ENCODE measurements at places on chromosomes 7 and 10.

- no peak for DNase-seq
Measured at GRCh38 chr10:29240986-29241660, 47.7 kb upstream of the LYZL1 start.

DNA sequence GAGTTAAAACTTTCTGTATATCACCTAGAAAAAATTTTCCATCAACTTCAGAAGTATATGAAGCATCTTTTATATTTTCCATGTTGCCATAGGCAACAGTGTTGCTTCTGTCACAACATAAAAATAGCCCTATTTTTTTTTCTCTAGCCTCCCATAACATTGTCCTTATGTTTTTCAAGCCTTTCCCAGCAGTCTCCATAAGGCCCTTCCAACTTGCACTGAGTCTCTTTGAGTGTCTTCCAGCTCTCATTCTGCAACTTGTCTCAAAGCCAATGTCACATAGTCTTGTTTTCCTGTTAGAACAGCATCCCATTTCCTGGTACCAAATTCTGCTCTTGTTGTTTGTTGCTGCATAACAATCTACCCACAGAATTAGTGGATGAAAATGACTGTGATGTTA lies 1055.5 kb upstream of the GHITM start:
- DNase-seq: no peak

- no peak for DNase-seq
Measured at GRCh38 chr7:31020652-31021051, 31.5 kb upstream of the ADCYAP1R1 start.

- no peak for DNase-seq
Measured at GRCh38 chr10:18713077-18713476, 53.8 kb downstream of the ARL5B start.

DNA sequence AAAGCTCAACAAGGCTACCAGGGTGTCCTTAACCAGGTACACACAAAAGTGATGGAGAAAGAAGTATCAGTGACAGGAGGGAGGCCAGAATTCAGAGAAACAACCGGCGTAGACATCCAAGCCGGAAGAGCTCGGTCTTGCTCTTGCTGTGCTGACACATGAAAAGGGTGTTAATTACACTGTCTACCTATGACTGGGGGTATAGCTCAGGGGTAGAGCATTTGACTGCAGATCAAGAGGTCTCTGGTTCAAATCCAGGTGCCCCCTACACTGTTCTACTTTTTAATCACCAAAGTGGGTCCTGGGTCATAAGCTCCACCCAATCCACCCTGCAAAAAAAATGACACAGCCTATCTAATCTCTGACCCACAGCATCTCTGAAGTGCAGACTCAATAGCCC lies 86.9 kb upstream of the ZNF746 start:
- no peak for DNase-seq

GRCh38 chr10:124478515-124478914 lies 16.9 kb downstream of the LHPP start:
- DNase-seq: no peak

DNA sequence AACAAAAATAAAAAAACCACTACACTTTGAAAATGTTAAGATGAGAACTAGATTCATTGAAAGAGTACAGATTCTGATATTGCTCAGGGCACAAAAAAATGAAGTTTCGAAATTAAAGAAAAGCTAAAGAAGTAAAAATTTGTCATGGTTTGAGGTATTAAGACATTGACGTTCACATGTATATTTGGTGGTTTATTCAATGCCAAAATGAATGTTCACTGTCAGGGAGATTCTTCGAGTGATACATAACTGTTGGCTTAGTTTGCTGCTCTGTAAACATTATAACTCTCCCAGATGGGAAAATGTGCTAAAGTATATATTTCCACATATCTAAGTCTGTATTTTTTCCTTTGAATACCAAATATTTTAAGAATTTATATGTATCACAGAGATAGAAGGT lies 345.0 kb downstream of the SEMA3D start:
- no peak for DNase-seq

DNA sequence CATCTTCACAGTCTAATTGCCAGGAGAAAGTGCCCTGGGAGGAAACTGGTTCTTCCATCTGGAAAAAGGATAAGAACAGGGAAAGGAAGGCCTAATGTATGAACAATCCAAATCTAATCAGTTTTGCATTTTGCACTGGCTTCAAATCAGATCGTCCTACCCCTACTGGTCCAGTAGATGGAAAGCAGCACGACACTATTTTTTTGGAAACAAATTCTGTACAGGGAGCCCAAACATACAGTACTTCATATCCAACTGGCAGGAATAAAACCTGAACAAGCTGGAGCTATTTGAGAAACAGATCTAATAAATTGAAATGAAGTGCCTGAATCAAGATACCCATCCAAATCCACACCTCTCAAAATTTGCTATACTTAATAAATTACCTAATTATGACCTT lies 36.5 kb downstream of the ETV1 start:
- no peak for DNase-seq

GRCh38 chr10:129770286-129770685 lies 193.8 kb downstream of the EBF3 start:
- DNase-seq: no peak

DNA sequence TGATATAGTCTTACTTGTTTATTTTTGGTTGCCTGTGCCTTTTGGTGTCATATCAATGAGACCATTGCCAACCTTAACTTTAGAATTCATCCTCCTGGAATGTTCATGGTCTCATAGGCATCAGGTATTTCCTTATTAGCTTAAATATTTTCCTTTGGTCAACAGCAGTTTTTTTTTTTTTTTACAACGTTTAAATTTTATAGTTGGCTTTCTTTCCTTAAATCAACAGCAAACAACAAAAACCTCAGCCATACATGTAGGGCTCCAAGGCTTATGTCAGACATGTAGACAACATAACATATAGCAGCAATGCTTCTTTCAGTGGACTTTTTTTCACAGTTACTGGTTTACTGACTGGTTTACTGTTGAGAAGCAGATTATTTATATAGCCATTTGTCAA lies 22.7 kb downstream of the ENTPD7 start:
- DNase-seq: no peak

DNA sequence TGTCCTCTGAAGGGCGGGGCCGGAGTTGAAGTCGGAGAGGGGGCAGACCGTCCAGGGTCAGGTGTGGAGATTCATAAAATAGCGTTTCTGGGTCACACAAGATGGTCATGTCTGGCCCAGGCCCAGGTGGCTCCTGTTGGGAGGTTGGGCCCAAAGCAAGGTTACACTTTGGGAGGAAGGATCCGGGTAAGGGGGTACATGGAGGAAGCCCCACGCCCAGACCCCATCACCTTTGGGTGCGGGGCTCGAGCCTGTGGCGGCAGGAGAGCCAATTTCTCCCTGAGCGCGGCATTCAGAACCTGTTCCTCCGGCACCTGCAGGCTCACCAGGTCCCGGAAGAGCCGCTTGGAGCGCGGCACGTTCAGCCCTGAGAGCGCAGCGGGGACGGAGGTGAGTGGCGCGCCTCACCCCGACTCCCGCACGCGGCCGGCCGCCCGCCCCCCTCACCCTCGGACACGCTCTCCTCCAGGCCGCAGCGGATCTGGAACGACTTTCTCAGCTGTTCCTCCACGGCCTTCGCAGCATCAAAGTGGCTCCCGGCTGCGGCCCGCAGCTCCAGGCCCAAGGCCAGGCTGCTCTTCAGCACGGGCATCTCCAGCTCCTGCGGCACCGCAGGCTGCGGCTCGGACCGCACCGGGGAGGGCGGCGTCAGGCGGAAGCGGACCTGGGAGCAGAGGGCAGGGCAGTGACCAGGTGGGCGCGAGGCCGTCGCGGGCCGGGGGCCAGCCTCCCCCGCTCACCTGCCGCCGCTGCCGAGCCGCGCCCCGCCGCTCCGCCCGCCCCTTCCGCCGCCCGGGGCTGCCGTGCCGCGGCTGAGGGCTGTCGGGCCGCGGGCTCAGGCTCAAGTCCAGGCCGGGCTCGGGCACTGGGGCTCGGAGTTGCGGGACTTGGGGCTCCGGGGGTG lies 644 bp downstream of the PPP1R35 start:
- DNase-seq: peak; percentile 38

GRCh38 chr10:44404741-44405437 lies 20.0 kb upstream of the CXCL12 start:
- no peak for DNase-seq

- no peak for DNase-seq
Measured at GRCh38 chr10:75788394-75789205, 357.2 kb downstream of the LRMDA start.

- no peak for DNase-seq
Measured at GRCh38 chr7:25726170-25726780, 425.7 kb upstream of the NFE2L3 start.

DNA sequence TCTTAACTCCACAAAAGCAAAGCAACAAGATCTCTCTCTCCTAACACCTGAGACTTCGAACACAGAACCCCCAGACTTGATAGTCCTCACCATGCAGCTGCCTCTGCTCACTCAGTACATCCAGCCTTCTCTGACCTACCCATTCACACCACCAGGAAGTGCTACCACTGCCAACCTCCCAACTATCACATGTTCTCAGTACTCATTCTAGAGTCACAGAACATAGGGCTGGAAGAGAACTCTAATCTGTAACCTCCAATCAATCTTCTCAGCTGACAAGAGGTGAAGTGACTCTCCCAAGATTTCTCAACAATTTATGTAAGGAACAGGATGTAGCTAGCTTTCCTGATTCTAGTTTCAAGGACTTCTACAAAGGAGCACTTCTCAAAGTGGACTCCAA lies 3.8 kb downstream of the NUDCD3 start:
- no peak for DNase-seq

All from activated T-helper 2 cell treated with anti-CD3 and anti-CD28 coated beads, Interferon-gamma antibody, Interleukin-2, Interleukin-4, amounts not matched to agents 10 μg/mL and 5 μg/mL and 100 μg/mL, durations not matched to agents 14 hours and 24 hours and 36 hours (primary cell).